ENCODE measurements at places on chromosomes 11 and 22.

- peak; percentile 39 for DNase-seq
Observed at GRCh38 chr22:31160328-31160978, 471 bp downstream of the RNF185 start.

DNA sequence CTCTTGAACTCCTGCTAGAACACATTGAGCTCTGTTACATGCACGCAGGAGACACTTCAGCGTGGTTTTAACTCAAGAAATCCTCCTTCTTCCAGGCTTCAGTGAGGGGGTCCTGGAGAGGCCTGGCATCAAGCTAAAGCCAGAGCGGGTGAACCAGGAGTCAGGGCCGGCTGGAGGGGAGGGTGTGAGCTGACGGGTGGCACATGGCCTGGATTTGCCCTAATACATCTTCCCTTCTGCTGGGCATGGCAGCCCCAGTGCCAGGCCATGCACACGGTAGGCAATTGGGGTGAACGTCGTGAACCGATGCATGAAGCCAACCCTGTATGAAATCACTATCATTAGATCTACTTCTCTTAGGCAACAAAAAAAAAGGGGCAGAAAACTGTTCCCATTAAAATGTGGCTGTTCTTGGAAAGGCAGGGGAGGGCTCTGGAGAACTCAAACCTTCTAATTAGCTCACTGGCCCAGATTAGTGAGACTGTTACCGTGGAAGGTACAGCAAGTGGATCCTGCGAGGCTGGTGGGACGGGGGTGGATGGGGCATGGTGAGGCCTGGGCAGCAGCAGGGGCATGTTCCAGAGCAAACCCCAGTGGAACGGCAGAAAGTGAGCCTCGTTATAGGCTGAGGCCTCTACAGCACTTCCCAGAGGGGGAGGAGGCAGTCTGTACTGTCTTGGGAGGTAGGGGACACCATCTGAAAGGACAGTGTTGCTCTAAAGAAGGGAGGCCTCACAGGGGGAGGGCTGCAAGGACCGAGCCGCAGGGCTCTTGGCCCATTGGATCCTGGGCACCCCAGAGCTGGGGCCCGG lies 10.6 kb downstream of the IFT27 start:
- DNase-seq: no peak

DNA sequence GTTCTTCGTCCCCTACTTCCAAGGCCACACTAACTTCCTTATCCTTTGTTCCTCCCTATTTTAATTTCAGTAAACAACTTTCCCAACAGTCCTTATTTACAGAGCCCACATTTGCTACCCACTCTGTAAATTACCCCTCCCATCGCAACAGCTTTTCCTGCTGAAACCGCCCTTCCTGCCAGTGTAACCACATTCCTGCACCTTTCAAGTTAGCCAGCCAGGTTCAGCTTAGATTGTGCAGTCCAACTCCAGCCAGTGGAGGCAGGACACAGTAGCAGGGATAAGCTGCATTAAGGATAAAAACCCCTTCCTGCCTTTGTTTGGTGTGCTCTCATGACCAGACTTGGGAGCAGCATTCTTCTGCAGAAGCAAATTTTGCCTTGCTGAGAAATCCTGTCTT lies 768.3 kb upstream of the ARHGAP42 start:
- DNase-seq: no peak

- no peak for DNase-seq
Observed at GRCh38 chr11:8032122-8032521, 45.0 kb downstream of the EIF3F start.

DNA sequence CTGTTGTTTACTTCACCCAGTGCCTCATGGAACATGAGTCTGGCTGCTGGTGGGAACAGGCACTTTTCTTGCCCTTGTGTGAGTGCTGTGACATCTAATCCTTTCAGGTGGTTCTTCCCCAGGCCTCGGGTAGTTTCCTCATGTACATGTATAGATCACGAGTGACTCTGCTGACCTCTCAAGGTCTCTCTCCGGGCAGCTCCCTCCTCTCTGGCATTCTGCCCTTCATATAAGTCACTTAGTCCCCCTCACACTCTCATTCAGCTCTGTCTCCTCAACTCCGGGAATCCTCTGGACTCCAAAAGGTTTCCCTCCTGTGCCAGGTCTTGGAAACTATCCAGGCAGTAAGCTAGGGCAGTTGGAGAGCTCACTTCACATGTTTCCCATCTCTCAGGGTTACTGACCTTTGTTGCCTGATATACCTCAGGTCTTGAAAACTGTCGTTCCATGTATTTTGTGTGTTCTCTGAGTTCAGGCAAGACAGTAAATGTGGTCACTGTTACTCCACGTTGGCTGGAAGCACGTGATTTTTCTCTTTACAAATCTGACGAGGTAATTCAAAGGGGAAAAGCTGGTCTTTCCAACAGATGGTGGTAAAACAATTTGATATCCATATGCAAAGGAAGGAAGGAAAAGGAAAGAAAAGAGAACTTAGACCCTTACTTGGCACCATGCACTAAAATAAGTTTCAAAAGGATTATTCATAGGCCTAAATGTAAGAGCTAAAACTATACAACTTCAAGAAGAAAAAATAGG lies 40.5 kb upstream of the PITPNB start:
- no peak for DNase-seq

GRCh38 chr22:39880722-39881121 lies 12.8 kb downstream of the ENTHD1 start:
- DNase-seq: no peak

DNA sequence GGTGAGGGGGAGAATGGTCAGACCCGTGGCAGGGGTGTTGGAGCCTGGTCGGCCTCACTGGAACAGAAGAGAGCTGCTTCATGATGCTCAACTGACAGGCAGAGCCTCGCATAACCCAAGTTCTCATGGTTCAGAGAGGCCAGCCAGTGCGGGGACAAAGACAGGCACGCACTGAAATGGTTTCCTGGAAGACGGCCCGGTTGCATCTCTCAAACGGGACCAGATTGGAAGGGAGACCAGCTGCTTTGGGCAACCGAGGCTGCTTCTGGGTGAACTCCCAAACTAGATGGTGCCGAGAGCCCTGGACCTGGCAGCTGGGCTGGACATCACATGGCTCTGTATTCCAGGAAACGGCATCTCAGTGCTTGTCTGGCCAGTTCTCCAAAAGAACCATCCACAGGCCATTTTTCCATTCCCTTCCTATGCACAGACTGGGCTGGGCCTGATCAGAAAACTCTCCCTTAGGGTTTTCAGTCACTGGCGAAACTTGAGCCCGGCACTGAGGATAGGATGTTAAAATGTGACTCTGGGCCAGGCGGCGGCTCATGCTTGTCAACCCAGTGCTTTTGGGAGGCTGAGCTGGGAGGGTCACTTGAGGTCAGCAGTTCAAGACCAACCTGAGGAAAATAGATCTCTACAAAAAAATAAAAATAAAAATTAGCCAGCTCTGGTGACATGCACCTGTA lies 80.1 kb upstream of the PRODH start:
- peak; percentile 53 for DNase-seq

- DNase-seq: no peak
Observed at GRCh38 chr11:2163428-2163978, 2.5 kb upstream of the INS start.

- peak; percentile 4 for DNase-seq
Observed at GRCh38 chr11:20337526-20338154, 25.9 kb upstream of the HTATIP2 start.

DNA sequence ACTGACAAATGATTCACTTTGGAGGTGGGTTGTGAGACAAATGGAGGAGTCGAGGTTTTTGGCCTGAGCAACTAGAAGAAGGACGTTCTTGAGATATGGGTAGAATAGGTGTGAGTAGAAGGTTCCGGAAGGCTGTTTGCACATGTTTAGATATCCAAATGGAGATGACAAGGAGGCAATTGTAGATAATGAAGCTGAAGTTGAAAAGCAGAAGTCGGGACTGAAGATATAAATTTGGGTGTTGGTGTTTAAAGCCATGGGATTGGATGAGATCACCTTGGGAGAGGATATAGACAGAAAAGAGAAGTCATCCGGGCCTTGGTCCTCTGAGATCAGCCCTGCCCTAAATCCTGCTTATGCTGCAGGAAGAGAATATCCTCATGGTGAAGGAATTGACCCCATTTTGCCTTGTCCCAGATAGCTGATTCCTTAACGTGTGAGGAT lies 75.5 kb upstream of the CD44 start:
- DNase-seq: no peak

DNA sequence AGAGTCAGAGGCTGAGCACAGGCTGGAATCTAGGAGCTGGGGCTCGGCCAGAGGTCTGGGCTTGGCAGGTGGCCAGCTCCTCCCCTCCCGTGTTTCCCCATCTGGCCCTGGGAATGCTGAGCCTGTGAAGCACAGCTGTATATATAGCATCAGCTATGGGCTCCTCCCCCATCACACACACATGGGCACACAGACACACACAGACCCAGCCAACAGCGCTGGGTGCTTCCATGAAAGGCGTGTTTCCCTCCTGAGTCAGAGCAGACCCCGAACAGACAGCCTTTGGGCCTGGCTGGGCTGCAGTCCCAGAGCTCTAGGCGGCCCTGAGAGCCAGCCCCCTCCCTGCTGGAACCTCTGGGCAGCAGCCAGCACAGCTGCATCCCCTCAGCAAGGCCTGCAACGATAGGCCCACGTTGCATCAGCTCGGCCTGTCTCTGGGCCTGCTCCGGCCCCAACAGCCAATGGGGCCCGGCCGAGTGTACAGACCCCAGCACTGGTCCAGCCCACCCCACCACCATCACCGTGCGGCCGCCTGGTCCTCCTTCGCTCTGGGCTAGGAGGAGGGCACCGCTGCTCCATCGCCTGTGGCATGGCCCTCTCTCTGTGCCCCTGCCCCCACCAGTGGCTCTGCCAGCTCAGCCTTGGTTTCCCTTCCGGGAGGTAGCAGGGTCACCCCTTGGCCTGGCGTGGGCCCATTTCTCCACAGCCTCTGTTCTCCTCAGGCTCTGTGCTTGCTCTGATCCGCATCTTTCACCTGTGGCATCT lies 7.6 kb upstream of the SERPINH1 start:
- DNase-seq: peak; percentile 53

DNA sequence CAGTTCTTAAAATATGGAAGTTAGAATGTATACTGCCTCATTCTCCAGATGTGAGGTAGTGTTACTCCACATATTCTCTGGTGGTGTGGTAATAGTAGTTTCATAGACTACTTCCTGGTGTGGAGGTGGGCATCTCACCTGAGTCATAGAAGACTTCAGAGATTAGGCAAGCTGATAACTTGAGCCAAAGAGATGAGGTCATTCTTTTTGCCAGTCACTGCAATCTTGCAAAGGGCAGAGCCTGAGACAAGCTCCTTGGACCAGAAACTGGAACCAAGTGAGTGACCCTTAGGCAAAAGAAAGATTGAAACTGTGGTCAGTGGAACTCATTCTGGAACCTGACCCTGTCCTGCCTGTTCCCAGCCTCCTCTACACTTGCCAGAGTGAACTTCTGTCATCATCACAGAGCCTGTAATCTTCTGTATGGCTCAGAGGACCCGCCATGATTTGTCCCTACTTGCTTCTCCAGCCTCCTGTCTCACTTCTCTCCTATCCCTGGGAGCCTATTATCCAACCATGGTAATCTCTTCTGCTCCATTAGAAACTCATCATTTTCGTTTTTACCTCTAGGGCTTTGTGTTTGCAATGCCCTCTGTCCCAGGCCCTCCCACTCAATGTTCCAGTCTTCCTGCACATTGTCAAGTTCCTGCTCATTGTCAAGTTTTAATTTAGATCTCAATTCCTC lies 10.6 kb upstream of the CCDC83 start:
- no peak for DNase-seq

GRCh38 chr11:95549301-95549700 lies 240.3 kb downstream of the FAM76B start:
- DNase-seq: no peak

GRCh38 chr11:32610797-32611352 lies 27.2 kb downstream of the EIF3M start:
- no peak for DNase-seq

GRCh38 chr11:113332023-113332422 lies 17.6 kb downstream of the TTC12 start:
- no peak for DNase-seq

DNA sequence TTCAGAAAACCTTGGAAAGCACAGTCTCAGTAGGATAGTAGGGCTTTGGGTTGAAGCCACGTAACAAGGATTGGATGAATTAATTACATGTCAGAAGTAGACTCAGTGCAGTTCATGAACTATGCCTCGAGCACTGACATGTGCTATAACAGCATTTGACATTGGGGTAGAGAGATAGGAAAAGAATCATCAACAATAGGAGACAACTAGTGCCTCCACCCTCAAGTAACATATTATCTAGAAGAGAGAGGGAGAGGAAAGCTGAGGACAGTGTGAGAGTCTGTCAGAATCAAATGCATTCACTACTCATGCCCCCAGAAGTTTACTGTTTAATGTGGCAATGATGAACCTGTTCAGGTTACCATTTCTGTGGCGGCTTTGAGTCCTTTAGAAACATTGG lies 26.4 kb downstream of the MMP13 start:
- DNase-seq: no peak

DNA sequence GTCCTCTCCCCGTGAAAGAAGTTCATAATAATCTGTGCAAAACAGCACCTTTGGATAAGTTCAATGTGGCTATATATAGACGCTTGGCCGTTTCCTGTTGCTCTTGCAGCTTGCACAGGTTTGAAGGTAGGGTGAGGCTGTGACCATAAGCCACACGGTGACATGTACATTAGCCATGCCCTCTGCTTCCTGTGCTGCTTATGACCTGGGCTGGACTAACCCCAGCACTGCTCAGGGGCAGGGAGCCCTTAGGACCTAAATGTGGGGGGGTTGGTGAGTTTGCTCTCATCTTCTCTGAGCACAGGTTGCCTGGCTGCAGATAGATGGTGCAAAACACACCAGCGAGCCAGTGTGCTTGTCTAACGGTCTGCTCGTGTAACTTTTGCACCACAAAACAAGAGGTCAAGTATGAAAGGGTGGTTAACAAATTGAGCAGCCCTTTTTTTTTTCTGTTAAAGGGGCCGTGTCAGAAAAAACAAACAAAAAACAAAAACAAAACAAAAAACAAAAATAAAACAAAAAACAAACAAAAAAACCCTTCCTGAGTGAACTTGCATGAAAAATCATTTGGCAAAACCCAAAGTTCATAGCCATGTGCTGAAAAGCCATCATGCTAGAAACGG lies 37.3 kb downstream of the FLI1 start:
- no peak for DNase-seq

DNA sequence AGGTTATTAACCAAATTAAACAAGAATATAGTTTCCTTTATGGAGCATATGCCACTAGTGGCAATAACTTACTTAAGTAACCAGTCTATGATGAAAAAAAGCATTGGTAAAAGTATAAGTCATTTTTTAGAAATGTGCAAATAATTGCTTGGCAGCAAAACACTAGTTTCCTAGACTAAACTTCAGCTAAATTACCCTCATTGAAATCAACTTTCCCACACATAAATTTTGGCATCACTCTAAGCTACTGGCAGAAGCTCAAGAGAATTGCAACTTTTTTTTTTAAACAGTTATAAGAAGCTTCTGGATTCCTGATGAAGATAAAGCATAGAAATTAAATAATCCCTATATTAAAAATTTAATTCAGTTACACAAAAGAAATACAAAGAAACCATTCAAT lies 12.5 kb downstream of the CCDC34 start:
- no peak for DNase-seq

- DNase-seq: peak; percentile 57
Observed at GRCh38 chr11:47184711-47185304, 1.4 kb downstream of the PACSIN3 start.

Measured in G401 (cell line).